ENCODE measurements at places on chromosomes 6 and 20.

DNA sequence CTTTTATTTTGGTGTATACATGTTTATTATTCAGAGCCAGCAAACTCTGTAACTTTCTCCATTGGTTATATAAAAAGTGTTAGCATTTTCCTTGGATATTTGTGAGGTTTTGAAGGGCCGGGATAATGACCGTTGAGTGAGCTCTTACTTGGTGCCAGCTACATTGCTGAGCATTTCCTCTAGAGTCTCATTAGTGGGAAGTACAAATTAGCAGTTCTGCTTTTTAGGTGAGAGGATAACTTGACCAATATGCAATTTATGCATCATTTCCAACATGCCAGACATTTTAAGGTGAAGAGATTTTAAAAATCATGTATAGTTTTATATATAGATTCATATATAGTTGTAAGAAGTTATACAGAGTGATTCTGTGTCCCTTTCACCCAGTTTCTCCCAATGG is 84.3 kb downstream of the CARMIL1 start:
- peak; percentile 58 for DNase-seq

DNA sequence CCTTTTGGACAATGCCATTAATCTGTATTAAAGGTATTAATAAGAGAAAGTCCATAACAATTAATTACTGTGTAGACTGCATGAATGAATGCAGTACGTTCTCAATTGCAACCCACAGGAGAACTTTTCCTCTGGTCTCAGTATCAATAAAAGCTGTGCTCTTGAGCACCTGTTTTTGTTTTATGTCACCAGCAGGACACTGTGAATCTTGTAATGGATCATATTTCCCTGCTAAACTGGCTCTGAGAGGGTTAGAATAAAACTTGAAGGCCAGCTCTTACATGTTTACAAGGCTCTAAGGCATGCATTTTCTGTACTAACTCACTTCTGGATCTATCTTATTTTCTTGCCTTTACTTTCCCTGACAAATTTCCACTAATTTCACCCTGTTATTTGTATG is 214.3 kb upstream of the PLN start:
- DNase-seq = no peak

GRCh38 chr6:99349171-99350141 is at the start of gene FAXC:
Gene FAXC, minus strand, starts transcription at chr6:99349674. Its CDS starts 302 bp downstream, at chr6:99349372.
- no peak for DNase-seq

DNA sequence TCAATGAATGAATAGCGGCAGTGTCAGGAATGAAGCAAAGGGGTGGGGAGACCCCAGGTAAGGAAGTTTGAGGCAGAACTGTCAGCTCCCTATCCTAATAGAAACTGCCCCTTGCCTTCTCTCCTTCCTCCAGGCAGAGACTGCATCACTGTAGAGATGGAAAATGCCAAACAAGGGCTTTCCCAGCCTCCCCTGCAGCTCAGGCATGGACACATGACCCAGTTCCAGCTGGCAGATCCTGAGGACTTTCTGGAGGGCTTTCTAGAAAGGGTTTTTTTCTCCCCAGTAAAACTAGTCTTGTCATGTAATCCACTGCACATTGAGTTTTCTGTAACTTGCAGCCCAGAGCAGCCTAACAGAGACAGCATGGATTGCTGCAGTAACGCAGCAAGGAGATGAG is 17.9 kb upstream of the PNPLA1 start:
- DNase-seq = no peak

DNA sequence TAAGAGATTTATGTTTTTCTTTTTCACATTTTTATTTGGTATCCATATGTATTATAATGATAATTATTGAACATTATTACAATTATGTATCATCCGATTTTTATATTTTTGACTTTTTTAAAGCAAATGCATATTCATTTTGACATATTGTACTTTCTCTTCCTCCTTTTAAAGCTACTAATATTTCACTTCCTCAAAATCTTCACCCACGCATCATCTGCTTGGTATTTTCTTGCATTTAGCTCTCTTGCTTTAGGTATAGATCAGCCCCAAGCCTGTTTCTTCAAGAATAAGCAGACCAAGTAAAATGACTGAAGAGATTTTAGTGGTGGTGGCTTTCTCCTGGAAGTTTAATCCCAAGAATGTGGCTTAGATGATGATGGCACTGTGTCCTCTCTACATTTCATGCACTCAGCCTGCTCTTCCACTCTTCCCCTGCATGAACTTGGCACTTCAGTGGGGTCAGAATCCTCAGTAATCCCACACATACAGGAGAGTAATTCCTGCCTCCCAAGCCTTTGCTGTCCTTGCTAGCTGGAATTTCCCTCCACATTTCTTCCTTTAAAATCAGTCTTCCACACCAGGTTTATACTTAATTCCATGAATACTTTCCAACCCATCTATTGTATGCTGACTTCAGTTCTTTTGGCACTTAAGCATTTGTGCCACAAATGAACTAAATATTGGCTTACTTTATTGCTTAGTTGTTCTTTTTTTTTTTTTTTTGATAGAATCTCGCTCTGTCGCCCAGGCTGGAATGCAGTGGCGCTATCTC is 8.2 kb downstream of the NCOA7 start:
- DNase-seq = peak; percentile 50

DNA sequence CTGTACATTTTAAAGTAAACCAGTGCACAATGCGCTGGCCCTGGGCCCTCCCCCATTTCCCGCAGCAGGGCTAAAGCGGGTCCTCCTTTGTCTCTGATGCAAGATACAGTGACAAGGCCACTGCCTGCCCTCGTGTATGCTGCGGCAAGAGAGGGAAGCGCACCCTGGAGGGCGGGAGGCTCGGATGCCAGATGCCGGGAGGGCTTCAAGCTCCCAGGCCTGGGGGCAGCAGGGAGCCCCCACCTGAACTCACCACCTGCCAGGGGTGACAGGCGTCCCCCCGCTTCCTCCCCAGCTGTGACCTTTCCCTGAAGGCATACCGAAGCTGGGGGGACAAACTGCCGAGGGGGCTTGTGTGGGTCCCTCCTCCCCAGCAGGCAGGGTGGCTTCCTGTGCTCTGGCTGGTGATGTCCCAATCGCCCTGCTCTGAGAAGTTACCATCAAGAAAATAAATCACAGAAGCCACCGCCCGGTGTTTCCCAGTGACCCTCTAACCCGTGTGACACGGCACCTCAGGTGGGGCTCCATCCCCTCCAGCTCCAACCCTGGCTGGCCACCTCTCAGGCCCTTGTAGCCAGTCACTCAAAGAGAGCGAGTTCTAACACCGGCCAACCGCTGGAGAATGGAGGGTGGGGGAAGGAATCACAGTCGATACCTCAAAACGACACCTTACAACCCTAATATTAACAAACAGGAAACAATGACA is 203.3 kb downstream of the PREX1 start:
- no peak for DNase-seq

GRCh38 chr6:48628316-48628715 is 517.3 kb upstream of the PTCHD4 start:
- DNase-seq = no peak
